NCI-H1436 (cell line): ENCODE measurements at places on chromosomes 2 and 18.

DNA sequence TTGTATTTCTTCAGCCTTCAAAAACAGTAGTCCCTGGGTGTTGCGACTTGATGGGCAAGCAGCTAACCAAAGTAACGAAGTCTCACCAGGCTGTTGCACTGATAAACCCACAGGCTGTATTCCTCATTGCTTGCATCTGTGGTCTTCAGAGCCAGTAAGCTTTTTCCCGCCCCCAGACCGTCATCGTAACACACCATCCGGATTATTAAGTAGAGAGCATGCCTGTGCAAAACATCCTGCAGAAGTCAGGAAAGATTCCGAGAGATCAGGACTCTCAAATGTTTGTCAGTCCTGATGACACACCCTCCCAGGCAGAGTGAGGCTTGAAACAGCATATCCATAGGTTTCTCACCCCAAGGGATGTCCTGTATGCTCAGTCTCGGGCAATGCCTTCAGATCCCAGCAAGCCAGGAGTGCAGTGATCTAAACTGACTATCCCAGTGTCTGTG, 15.9 kb downstream of the ITGB1BP1 start:
- DNase-seq: no peak

- no peak for DNase-seq
Measured at GRCh38 chr2:190947141-190947540, 66.5 kb downstream of the GLS start.

DNA sequence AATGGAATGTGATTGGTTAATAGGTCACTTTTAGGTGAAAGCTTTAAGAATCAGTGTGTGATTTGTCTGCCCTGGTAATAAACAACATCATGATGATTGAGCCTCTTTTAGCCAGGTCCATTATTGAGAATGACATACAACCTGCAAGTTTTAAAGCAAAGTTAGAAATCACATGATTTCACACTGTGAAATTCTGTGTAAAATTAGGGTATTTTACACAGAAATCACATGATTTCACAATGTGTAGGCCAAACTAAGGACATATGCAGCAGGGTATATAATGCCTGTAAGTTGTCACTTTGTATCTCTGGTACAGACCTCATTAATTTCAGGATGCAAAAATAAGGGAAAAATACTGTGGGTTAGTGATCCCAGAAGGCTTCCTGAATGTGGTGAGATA, 16.7 kb downstream of the PSMD14 start:
- no peak for DNase-seq

GRCh38 chr2:29724282-29724681, 197.1 kb downstream of the ALK start:
- DNase-seq: no peak

DNA sequence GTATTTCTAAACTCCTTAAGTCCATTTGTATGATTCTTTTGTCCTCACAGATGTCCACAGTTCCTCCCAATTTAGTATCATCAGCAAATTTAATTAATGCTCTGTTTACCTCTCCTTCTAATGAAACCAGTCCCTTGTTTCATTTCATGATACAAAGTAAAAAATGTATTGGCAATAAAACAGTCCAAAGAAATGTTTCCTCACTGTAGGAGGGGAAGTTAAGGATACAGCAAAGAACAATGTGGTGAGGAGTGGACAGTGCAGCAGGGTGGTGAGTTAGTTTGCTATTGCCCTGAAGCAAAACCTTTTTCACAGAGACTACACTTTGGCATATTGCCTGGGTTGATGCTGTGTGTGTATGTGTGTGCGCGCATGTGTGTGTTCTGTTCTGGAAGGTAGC, 401.5 kb downstream of the ARHGAP15 start:
- no peak for DNase-seq

DNA sequence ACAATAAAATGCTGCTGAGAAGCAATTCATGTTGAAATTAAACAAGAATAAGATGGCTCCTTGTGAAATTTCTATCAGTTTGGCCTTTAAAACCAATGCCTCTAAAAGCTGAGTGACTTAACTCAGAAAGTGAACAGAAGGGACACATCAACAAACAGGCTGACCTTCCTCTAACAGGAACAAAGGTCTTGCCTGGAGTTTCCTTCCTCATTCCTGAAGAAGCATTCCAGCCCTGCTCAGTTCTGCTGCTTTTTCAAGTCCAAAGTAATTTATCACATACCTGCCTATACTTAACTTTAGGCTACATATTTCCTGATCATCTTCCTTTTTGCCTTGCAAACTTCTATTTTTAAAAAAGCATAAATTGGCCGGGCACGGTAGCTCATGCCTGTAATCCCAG, 14.1 kb downstream of the PTRHD1 start:
- DNase-seq: no peak

DNA sequence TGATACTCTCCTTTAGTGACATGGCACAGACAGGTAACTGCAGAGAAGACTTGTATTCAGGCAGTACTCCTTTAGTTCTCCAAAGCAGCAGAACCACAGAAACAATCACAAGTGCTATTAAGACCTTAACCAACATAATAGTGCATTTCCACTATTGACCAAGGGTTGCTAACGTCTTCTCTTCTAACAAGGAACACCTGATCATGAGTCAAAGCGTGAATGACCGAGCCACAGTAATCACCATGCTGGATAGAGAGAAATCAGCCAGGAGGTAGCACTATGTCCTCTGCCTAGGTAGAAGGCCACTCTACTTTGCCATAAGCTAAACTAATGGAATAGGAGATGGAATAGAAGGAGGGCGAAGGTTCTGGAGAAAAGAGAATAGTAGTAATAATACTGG, 161.0 kb downstream of the ANKRD44 start:
- no peak for DNase-seq

- DNase-seq: no peak
Measured at GRCh38 chr2:28134262-28134812, 243.8 kb downstream of the BABAM2 start.

DNA sequence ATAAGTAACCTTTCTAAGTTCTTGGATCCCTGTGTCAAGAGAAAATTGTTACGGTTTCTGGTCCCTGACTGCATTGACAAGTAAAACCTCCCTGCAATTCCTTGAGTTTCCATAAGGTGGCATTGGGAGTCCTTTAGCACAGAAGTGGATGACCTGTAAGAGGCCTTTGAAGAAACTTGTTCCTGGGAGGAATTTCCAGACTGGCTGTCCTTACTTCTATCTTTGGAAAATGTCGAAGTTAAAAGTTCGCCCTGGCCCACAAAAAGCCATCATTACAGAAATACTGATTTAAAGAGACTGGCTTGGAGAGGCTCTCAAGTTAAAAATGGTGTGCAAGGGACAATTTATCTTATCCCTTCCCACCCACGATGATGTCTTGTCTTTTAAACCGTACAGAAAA, 218.4 kb downstream of the CDH20 start:
- DNase-seq: peak; percentile 57

DNA sequence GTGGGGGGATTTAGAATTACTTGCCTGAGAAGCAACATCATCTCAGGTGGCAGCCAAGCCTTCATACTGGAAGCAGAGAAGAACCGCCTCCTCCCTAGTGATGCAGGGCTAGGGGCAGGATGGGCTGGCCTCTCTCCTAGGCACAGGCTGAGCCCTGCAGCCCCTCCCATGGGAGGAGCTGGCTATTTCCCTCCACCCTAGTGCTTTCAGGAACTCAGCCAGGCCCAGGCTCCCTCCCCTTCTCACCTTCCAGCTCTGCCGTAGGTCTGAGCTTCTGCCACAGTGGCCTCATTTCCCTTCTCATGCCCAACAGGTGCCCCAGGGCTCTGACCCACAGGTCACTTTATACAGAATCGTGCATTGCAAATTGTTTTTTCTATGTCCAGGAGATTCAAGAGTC, 31.0 kb downstream of the CENPA start:
- DNase-seq: peak; percentile 66

- DNase-seq: no peak
Measured at GRCh38 chr18:28019425-28020108, 157.4 kb downstream of the CDH2 start.

- DNase-seq: no peak
Measured at GRCh38 chr2:174522553-174522952, 35.7 kb upstream of the GPR155 start.

DNA sequence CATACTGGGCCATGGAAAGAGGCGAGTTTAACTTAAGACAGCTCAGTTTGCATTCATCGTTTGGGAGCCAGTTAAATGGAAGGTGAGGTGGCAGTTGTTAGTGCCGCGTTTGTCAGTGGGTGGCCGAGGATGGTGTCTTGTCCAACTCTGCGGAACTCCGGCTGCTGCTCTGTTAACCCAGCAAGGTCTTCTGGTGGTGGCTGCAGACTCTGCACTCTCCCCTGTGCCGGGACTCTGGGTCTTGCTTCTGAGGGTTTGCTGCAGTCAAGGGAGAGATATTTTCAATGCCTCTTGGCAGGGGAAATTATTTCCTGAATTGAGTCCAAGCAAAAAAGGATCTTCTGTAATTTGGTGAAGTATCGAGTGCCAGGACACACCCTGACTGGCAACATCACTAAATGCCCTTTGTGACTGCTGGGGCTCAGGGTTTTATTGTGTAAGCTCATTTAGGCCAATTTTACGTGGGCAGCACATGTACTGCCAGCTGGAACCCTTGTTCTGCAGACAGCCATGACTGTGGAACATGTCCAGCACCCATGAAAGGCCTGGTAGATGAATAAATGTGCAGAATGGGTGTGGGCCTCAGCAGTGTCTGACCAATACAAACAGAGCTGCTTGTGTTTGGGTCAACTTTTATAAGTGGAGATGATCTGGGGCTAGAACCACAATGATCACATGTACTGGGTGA, 58.1 kb downstream of the IL1R2 start:
- DNase-seq: no peak

DNA sequence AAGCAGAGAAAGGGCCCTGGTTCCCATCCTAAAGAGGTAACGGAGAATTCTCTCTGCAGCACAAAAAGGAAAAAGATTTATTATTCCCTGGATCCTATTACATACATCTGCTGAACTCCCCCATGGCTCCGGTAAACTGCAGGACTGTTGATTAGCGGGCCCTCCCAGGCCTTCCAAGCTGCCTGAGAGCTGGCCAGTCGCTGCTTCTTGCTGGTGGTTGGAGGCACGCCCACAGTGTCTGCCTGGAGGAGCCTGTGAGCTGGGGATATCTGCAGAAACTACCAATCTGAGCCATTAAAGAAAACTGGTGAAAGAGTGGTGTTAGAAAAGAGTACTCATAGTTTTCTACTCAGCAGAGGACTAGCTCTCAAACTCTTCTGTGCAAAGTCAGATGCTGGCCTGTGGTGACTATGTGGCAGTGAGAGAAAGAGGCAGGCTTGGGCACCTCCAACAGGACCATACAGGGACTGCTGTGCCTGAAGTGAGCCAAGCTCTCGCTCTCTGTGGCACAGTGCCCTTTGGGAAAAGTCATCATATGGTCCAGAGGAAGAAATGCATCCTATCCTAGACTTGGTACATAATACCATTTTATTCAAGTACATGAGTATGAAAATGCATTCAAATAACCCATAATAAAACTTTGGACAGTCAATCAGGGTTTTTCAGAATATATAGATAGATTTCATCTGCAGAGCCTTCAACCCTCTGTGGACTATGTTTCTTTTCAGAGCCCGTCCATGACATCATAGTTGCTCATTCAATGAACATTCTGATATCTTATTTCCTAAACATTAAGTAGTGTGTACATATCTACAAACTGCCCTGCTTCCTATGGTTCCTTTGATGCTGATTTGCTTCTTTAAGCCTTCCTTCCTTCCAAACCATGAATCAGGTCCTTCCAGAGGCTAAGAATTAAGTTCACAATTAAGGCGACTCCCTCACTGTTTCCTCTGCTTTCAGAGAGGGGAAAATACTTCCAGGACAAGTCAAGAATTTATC, 242.0 kb upstream of the LYPD1 start:
- DNase-seq: no peak

DNA sequence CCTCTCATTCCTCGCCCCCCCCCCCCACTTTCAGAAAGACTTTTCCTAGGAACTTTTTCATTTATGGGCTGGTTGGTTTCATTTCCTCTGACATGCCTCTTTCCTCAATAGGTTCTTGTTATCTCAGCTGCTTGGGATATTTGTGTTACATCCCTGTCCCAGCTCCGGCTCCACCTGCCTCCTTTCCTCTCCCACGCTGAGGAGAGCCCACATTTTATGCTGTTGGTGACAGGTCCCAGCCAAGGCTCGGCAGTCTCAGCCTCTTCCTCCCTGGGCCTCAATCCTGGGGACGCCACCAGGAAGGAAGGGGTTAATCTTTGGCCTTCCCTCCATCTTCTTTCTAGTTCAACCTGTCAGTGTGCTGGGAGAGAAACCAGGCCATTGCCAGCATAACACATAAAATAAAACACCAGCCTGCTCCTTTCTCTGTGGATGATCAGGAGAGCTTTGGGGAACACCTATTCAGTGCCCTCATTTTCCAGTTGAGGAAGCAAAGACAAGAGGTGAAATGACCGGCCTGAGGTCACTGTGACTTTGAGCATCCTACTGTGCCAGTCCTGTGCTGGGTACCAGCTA, 216.9 kb upstream of the TNP1 start:
- DNase-seq: no peak
